GM10248 (cell line): ENCODE measurements at places on chromosomes 13 and 19.

DNA sequence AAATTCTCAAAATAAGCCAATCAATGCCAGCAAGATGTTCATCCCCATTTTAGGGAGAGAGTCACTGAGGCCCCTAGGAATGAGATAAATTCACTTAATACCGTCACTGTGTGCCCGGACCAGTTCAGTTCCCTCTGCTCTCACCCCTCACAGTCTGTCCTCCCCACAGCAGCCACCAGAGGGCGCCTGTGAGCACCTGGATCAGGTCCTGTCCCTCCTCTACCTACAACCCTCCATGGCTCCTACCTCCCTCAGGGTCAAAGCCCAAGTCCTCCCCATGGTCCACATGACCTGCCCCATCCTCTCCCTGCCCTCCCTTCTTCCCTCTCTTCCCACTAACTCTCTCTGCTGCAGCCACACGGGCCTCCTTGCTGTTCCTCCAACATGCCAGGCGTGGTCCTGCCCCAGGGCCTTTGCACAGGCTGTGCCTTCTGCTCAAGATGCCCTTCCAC lies 42.0 kb upstream of the NFIC start:
- peak; percentile 73 for DNase-seq

- DNase-seq, result no peak
Measured at GRCh38 chr19:19260417-19261214, 12.5 kb downstream of the TM6SF2 start.

GRCh38 chr13:45120967-45121831 lies 889 bp downstream of the GTF2F2 start:
- no peak for DNase-seq

- DNase-seq, result no peak
Measured at GRCh38 chr19:51065221-51065960, 499 bp upstream of the KLK13 start.

- DNase-seq, result no peak
Measured at GRCh38 chr13:37715606-37716015, 117.0 kb upstream of the POSTN start.

GRCh38 chr19:3275583-3276340 lies 51.3 kb downstream of the CELF5 start:
- peak; percentile 98 for DNase-seq

- no peak for DNase-seq
Measured at GRCh38 chr19:38701455-38702063, 42.7 kb downstream of the CAPN12 start.

DNA sequence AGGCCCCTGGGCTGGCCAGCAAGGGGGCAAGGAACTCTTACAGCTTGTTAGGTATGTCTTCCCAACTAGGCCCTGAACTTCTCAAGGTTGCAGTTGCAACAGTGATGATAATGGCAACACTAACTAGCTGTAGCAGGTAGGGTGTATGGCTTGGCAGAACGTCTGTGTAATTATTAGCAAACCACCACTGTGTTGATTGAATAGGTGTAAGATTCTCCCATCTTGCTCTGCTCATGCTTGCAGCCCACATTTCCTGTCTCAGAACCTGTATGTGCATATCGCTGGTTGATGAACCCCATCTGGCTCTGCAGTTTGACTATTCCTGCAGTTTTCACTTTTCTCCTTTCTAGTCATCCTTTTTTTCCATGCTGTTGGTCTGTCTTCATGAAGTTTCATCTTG lies 178.8 kb downstream of the KATNAL1 start:
- DNase-seq, result no peak

DNA sequence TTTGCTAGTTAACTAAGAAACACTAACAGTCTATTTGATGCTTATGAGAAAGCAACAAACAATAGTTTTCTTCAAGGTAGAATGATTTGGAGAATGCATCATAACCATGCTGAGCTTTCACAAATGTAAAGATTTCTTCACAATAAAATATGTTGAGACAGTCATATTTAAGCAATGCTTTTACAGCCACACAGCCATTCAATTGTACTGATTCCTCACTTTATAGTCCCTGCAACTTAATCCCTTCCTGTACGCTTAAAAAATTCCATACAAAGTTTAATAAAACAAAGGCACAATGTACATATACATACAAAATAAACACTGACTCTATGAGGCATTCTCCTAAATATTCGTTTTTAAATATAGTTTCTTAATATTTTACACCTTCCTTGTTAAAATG lies 4.7 kb upstream of the ACOD1 start:
- no peak for DNase-seq

DNA sequence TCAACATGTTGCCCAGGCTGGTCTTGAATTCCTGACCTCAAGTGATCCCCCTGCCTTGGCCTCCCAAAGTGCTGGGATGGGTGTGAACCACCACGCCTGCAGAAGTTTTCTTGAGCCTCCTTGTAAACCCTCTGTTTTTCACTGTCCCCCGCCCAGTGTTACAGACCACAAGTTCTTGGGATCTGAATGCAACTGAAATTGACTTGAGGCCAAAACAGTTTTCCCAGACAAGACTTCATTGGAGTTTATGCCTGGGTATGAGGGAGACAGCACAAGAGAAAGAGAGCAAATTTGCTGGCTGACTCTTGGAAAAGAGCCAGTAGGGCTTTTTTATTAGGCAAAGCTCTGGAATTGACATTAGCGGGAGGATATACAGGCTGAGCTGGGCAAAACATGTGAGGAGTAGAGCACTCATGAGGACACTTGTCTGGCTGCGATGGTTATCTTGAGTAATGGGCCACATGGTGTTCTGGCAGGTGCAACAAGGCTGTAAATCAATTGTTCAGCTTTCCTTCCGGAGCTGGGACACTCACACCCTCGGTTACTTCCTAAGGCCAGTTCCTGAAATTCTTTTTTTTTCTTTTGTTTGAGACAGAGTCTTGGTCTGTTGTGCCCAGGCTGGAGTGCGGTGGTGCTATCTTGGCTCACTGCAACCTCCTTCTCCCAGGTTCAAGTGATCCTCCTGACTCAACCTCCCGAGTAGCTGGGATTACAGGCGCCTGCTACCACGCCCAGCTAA lies 12.7 kb upstream of the HNRNPL start:
- no peak for DNase-seq

DNA sequence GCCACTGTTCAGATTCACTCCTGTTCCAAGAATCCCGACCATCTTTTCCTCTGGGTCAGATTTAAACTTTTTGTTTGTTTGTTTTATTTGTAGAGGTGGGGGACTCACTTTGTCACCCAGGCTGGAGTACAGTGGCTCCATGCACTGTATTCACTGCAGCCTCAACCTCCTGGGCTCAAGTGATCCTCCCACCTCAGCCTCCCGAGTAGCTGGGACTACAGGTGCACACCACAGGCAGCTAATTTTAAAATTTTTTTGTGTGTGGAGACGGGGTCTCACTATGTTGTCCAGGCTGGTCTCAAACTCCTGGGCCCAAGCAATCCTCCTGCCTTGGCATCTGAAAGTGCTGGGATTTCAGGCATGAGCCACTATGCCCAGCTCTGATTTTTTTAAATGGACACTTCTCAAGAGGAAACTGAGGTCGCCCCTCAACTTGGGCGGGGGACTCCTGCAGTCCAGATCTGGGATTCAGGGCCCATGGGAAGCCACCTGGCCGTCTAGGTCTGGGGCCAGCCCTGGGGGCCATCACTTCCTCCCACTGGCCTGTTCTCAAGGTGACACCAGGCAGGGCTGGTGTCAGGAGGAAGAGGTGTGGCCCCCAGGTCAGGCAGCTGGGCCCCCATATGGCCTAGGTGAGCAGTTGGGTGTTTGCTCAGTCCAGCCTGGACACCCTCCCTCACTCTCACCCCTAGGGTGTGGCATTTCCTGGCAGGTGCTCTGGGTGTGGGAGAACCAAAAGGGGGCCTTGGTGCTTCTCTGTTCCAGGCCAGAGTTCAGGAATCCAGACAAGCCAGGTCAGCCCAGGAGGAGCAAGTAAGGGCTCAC lies 1.3 kb downstream of the B3GNT3 start:
- no peak for DNase-seq

GRCh38 chr13:109468123-109468522 lies 318.3 kb downstream of the IRS2 start:
- DNase-seq, result no peak

- no peak for DNase-seq
Measured at GRCh38 chr13:33800646-33801186, 17.2 kb upstream of the RFC3 start.

GRCh38 chr13:41136396-41137031 lies 3.9 kb upstream of the KBTBD6 start:
- no peak for DNase-seq

- no peak for DNase-seq
Measured at GRCh38 chr13:59409211-59409610, 754.5 kb downstream of the DIAPH3 start.

DNA sequence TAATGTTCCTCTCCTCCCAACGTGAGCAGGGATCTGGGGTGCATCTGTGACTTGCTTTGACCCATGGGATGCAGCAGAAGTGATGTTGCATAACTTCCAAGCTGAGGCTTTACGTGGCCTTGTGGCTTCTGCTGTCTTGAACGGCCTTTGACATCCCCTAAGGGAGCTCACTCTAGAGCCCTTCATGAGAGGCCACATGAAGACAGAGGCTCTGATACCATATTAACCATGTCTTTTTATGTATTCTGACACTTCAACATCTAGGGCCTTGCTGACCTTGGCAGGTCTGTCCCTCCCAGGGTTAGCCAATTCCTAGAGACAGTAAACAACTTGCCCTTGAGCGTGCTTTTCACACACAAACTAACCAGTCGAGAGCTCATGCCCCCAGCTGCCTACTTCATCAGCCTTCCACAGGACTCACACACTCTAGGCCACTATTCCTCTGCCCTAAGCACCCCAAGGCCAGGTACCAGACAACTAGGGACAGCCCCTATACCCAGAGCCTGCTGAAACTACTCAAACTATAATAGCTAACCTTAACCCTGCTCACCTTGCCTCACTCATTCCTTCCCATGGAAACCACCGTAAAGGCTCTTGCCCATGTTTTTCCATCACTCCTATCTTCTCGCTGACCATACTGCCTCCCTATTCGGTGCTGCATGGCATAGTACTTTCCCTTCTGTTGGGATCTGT lies 45.4 kb downstream of the CCDC70 start:
- no peak for DNase-seq

GRCh38 chr13:82115391-82115790 lies 1766.9 kb downstream of the SLITRK1 start:
- DNase-seq, result no peak

DNA sequence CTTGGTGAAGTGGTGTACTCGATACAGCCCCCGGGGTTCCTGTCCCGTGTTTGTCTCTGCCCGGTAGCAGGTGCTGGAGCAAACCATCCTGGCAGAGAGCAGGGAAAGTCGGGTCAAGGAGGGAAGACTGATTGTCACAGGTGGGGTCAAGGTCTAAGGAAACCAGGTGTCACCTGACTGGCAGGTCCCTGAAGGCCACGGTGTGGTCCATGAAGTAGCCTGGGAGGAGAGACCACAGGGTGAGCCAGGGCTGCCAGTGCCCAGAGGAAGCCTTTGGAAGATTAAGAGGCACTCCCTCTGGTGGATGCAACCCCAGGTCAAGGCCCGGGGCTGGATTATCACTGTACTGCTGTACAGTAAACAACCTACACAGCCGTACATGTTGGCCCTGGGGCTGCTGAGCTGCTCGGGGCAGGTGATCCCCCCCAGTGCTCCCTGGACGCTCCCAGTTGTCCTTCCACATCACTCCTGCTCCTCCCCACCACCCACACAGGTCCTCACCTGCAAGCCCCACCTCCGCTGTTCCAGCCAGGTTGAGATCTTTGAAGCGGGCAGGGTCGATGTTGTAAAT lies 6.0 kb upstream of the CCER2 start:
- no peak for DNase-seq

GRCh38 chr13:103078158-103078557 lies 11.9 kb upstream of the SLC10A2 start:
- DNase-seq, result no peak

DNA sequence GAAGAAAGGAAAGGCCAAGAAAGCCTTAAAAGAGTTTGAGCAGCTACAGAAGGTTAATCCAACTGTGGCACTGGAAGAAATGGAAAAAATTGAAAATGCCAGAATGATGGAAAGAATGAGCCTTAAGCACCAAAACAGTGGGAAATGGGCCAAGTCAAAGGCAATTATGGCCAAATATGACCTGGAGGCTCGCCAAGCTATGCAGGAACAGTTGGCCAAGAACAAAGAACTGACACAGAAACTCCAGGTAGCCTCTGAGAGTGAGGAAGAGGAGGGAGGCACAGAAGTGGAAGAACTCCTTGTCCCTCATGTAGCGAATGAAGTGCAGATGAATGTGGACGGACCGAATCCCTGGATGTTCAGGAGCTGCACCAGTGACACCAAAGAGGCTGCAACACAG lies 5.1 kb downstream of the UTP14C start:
- DNase-seq, result no peak

DNA sequence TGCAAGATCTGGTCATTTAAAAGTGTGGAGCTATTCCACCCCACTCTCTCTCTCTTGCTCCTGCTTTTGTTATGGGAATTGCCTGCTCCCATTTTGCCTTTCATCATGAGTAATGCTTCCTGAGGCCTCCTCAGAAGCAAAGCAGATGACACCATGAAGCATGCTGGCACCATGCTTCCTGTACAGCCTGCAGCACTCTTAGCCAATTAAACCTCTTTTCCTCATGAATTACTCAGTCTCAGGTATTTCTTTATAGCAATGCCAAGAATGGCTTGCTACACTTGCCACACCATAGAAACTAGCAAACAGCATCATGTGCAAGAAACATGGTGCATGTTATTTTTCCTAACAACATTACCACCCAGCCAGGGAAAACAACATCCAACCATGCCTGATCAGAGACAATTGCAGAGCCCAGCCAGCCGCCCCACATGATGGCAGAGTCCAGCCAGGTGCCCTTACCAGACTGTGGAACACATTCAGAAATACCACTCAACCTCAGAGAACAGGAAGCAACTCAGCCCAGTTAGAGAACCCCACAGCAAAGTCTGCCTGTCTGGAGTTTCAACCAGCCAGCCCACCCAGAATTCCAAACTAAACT lies 36.9 kb downstream of the SYDE1 start:
- no peak for DNase-seq

- DNase-seq, result no peak
Measured at GRCh38 chr13:71856548-71857043, 10.4 kb downstream of the DACH1 start.

GRCh38 chr19:47891923-47892666 lies 6.0 kb upstream of the SULT2A1 start:
- DNase-seq, result no peak

GRCh38 chr13:112247471-112248405 lies 128.4 kb upstream of the SPACA7 start:
- no peak for DNase-seq

DNA sequence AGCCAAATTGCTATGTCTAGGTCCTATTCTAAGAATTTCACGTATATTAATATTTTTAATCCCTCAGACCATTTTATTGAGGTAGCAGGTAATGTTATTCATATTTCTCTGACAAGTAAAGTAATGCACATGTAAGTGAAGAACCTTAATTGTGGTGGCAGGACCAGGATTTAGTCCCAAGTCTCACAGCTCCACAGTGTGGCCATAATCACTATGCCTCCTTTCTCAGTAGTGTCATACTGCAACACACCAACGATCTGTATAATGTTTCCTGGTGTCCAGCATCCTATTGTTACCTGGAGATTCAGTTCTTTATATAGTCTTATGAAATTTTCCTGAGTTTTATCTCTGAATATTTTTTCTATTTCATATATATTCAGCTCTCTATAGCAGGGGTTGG lies 340.3 kb downstream of the OLFM4 start:
- no peak for DNase-seq
